ENCODE measurements at places on chromosomes 4 and X.

- DNase-seq, result no peak
These were observed 354.6 kb downstream of the GRID2 start for GRCh38 chr4:92658318-92658717.

- DNase-seq, result no peak
These were observed 199.0 kb upstream of the MAMLD1 start for GRCh38 chrX:150163956-150164726.

DNA sequence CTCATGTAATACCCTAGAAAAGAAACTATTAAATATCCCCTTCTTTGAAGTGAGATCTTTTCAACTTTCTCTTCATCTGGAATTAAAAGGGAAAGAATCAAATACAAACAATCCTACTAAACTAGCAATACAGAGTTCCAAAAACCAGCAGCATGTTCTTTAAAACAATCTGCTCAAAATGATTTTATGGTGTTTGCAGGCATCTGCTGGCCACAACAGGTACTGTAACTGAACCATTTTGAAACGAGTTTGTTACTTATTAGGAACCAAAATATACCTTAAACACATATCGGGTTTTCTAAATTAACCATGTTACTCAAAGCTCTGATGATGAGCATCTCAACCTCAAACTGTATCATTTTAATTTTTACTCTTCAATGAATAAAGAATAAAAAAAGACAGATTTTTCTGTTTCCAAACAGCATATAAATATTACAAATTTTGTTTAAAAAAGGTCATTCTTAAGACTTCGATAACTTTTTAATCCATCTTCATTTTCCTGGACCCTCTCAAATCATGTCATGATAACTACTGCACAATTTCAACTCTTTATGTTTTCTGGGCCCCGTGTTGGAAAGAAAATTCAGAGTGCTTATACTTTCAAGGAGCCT lies 56.5 kb downstream of the ARAP2 start:
- peak; percentile 33 for DNase-seq

GRCh38 chrX:12239356-12240082 lies 101.2 kb downstream of the FRMPD4 start:
- no peak for DNase-seq

- DNase-seq, result no peak
These were observed 82.0 kb downstream of the WWC2 start for GRCh38 chr4:183181081-183181480.
